ENCODE measurements at places on chromosomes 2 and 18.

- no peak for DNase-seq
Observed at GRCh38 chr2:112938904-112939303, 27.9 kb downstream of the IL37 start.

DNA sequence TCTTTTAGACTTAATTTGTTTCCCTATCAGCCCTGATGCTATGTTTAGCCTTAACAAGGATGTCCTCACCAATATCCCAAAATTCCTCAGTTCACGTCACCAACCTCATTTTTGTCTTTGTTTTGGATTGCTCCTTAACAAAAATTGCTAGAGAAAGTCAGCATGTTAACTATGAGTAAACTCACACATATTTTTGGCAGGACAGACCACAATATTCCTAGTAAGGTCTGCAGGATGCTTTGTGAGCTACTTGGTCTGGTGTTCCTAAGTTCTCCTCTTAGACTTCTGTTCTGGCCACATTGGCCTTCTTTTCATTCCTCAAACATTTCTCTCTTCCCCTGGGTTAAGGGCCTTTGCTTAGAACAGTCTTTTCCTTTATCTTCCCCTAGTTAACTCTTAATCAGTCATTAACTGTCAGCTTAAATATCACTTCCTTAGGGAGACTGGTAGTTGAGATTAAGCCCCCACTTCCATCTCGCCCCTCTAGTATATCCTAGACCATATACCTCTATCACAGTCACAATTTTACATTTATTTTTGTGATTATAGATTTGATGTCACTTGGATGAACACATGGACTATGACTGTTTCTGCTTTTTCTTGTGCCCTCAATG lies 116.2 kb downstream of the ADCYAP1 start:
- no peak for DNase-seq

GRCh38 chr2:96811917-96812316 lies 4.2 kb upstream of the CNNM3 start:
- no peak for DNase-seq

GRCh38 chr2:35168351-35168750 lies 1187.2 kb upstream of the CRIM1 start:
- no peak for DNase-seq

- no peak for DNase-seq
Observed at GRCh38 chr2:222731201-222731621, 59.8 kb downstream of the MOGAT1 start.

DNA sequence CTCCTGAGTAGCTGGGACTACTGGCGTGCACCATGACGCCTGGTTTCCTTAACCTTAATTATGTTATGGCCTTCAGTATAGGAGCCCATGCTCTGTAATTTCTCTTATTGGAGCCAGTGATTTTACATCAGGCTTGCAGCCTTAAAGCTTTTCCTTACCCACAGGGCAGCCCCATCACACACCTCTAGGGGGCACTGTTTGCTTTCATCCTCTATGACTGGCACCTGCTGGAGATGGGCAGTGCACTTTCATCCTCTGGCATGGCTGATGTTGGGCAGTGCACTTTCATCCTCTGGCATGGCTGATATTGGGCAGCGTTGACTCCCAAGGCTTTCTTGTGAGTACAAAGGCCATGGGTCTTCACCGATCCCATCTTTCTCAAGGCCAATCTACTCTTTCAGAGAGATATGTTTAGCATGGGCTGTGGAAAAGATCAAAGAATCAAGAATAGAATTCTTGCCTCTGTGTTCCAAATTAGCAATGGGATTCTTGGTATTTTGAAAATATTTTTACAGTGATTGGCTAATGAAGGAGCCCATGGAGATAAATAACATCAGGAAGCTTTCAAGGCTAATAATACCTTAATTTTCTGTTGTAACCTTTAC lies 80.7 kb upstream of the MEX3C start:
- DNase-seq: peak; percentile 56

DNA sequence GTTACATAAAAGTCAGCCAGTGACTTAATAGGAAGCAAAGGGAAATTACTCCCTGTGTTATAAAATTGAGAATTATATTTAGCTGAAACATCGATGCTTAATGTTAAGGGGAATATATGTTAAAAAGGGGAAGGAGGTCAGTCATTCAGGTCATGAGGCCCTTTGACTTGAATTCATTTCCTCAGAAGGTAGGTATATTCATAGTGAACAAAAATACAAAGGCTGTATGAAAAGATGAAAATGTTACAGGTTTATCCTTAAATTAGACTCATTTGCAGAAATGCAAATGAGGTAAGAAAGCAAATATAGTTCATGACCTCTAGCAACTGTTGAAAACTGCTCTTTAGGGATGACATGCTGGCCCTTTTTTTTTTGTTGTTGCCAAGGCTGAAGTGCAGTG lies 20.8 kb downstream of the MSH6 start:
- no peak for DNase-seq

GRCh38 chr2:233439191-233439590 lies 84.9 kb downstream of the DGKD start:
- DNase-seq: no peak

- peak; percentile 30 for DNase-seq
Observed at GRCh38 chr2:170394641-170395387, 216.9 kb downstream of the MYO3B start.

DNA sequence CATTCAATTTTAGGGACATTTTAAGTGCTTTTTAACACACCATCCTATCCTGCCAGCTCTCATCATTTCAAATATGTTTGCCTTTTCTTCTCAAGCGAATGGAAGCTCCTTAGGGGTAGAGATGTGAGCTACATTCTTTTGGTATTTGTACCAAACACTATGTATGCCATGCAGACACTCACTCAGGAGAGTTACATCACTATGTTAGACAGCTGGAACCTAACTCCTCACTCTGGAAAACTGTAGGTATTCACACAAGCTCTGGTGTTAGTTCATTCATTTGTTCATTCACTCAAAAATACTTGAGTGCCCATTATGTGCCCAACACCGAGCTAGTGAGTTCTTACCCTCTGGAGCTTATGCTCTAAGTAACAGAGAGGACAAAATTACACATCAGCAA lies 26.4 kb upstream of the RNU4ATAC start:
- no peak for DNase-seq

- no peak for DNase-seq
Observed at GRCh38 chr2:215602997-215603396, 167.1 kb upstream of the FN1 start.

- DNase-seq: no peak
Observed at GRCh38 chr2:167651406-167652151, 595.8 kb downstream of the STK39 start.

DNA sequence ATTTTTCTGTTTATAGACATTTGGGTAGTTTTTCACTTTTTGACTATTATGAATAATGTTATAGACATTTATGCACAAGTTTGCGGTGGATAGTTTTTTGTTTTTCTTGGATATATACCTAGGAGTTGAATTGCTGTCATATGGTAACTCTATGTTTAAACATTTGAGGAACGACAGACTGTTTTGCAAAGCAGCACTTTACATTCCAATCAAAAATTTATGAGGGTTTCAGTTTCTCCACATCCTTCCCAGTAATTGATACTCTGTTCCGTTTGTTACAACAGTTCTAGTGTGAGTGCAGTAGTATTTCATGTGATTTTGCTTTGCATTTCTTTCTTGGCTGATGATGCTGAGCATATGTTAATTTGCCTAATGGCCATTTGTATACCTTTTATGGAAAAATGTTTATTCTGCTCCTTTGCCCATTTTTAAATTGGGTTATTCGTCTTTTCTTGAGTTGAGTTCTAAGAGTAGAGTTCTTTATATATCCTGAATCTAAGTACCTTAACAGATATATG lies 617.3 kb upstream of the LRATD1 start:
- DNase-seq: no peak

- DNase-seq: no peak
Observed at GRCh38 chr2:37084797-37085196, 479 bp downstream of the GPATCH11 start.

- no peak for DNase-seq
Observed at GRCh38 chr2:88464153-88464552, 11.7 kb upstream of the FOXI3 start.

- DNase-seq: no peak
Observed at GRCh38 chr2:95231723-95232122, 24.4 kb downstream of the ZNF892 start.

- DNase-seq: peak; percentile 52
Observed at GRCh38 chr18:76401498-76401897, 93.5 kb downstream of the ZNF516 start.

- no peak for DNase-seq
Observed at GRCh38 chr2:120985174-120985996, 249.7 kb downstream of the GLI2 start.

DNA sequence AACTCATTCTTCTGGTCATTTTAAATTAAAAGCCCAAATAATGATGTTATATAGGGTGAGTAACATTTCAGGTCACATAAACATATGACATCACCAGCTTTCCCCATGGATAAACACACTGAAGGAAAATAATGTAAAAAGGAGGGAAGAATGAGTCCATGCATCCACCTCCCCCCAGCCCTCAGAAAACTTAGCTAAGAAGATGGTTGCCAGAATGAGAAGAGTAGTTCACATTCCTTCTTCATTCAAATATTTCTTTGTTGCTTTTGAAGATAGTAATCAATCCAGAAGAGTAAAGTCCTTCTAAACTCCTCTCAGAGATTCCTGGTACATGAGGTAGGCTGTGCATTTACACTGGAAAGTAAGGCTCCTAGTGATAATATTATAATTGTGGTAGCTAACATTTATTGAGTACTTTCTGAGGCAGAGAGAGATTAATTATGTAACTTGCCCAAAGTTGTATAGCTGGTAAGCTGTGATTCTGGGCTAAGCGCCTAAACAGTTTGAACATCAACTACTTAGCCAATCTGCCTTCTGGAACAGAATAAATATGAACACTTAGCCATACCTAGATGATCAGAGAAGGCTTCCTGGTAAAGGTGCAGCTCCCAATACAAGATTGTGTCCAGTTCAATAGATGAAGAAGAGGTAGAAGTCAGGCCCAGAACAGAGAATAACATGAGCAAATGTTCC lies 256.7 kb upstream of the FN1 start:
- DNase-seq: no peak

GRCh38 chr2:150812664-150813367 lies 325.3 kb upstream of the RND3 start:
- DNase-seq: no peak

DNA sequence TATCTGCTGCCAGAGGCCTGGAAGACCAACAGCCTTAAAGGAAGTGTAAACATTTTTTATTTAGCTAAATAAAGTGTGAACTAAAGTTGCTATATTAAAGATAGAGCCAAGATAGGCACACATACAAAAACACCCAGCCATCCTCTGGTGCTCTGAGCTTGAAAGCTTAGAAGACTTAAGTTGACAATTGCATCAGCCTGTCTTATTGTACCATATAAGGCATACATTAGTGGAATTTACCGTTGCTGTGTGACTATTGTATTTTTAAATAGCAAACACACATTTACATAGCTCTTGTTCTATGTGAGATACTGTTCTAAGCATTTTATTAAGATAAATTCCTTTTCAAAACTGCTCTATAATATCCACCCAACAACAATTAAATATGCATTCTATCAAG lies 736.6 kb upstream of the ZEB2 start:
- no peak for DNase-seq

DNA sequence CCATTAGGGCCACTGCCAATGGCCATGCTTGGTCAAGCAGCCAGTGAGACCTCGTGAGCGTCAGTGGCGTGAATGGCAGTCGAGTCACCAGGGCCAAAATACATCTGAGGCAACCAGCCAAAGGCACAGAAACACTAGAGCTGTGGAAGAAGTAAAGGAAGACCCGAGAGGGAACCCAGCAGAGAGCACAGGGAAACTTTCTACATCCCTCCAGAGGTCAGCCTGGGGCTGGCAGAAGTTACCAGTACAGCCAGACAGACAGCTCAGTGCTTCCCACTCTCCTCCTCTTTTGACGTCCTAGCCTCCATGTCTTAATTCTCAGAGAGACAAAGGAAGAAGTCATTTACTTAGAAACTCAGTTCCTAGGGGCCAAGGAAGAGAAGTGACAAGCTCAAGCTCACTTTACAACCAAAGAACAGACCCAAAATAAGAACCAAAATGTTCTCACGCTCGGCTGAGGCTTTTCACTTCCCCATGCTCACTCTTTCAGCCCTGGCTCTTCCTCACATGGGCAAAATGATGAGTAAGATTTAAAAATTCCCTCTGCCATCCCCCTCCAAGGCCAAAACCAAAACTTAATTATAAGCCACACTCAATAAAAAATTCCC lies 8.7 kb downstream of the CYRIA start:
- DNase-seq: no peak

- no peak for DNase-seq
Observed at GRCh38 chr2:68741805-68742306, 7.2 kb downstream of the ARHGAP25 start.

DNA sequence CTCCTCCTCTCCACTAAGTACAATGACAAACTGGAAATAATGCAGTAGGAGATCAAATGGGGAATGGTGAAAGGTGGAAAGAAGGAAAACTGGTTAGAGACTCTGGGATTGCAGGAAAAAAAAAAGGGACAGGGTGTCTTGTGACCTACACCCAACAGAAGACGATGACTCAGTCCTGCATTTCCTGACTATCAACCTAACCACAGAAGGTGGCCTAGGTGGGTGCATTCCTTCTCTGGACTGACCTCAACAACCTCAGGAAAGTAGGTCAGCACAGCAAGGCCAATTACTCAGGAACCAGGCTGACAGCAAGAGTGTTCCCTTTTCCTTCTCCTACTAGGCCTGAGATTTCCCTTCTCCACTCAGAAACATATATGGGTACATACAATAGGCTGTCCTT lies 1386.4 kb upstream of the ZEB2 start:
- no peak for DNase-seq

DNA sequence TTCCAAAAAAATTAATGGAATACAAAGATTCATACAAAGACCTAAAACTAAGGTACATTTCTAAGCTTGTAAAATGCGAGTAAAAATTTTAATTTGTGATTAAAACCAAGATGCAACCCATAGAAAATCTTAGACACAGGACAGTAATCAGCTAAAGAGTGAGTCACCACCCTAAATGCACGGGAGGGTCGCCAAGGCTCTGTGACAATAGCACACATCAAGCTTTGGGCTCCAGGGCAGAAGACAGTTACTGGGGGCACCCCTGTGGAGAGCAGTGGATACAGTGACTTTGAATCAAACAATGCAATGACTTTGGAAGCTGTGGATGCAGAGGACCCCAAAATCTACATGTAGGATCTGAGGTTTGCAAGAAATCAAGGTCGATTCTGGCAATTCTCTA lies 7.5 kb downstream of the FLACC1 start:
- DNase-seq: no peak

GRCh38 chr2:102350137-102350793 lies 5.3 kb upstream of the IL18R1 start:
- DNase-seq: no peak

DNA sequence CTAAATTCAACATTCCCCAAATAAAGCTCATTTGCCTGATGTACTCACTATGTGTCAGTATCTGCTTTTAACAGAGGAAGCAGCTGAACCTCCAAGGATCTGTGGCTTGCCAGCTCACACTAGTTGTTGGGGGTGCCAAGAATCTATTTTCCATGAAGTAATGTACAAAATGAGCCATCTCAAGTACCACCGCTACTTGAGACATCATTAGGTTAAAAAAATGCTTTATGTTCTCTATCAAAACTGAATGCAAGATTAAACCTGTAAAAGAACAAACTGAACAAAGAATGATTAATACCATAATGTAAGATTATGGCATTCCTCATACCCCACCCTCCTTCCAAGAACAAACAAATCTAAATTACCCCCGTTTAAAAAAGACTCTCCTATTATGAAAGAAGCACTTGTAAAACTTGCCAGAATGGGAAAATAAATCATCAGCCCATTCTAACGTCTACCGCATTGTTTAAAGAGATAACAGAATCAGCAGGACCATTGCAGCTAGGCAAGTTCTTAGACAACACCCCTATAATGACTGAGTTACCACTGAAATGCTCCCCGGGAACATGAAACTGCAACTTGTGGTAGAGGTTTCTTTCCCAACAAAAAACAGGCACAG lies 471.6 kb downstream of the DLGAP1 start:
- DNase-seq: no peak
